Right lobe of liver (tissue), 6 donors: ENCODE measurements at places on chromosomes 13 and 19. TPM values are rescaled to one million over a fixed set of nuclear protein-coding genes. Genes with fewer than 3 reads are reported as not detected.

Gene LRRC63
- not detected for total RNA-seq

Gene GGN
- total RNA-seq: not detected

DNA sequence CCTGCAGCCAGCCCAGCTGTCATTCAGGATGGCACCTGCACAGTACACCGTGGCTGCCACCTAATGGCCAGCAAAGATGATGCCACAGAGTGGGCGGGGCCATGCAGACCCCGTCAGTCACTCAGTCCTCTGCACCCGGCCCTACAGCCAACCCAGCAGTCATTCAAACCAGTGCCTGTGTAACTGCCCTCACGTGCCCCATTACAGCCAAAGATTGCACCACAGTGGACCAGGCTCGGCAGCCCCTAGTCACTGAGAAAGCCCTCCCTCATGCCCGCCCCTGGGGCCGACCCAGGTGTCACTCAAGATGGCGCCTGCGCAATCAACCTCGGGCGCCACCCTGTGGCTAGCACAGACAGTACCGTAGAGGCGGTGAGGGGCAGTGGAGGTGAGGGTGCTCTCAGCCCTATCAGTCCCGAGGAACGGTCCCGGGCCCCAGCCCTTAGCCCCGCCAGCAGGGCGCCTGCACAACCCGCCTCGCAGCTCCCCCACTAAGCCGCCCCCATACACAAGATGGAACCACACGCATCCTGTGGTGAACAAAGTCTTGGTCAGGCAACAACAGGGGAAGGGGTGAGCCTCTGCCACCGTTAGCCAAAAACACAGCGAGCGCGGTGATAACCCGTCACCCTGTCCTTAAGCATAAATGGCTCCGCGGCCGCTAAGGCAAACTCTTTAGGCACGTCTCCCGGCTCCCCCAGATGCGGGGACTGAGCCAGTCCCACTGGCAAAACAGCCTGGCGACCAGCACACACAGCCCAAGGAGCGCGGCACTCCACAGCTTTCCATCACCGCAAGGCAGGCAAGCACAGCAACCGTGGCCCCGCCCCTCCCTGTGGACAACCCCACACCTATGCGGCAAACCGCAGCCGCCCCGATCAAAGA lies 2.3 kb downstream of the PEG3 start:
- H3K36me3 ChIP-seq: no peaks in the 10 kb centered on the region
- H3K4me3 ChIP-seq: peak overlapping the region; percentile 56
- H3K27me3 ChIP-seq: no peaks in the 10 kb centered on the region
- DNase-seq: peak; percentile 83
- H3K27ac ChIP-seq: peak overlapping the region; percentile 73

Gene DAZAP1
- 50.9 TPM for total RNA-seq

Gene URAD
- not detected for total RNA-seq
